Activated CD4-positive, alpha-beta memory T cell treated with anti-CD3 and anti-CD28 coated beads for 36 hours (primary cell): ENCODE measurements at places on chromosomes 12 and 14.

GRCh38 chr12:124194264-124194892 is 100.5 kb upstream of the RFLNA start:
- no peak for DNase-seq

DNA sequence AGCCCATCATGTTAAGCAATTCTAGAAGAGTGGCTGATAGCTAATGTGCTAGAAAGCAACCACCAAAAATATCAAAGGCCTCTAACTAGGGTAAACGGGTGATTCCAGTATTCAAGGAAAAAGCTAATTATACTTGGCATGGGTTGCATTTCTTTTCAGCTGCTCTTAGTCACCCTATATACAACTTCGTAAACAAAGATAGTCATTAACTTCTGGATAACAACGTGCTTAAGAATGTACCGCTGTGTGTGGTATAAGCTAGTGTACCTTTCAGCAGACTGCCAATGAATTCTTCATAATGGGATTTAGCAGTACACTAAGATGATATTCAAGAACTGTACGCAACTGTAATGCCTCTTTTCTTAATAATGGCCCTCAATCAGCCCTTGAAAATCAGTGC is 42.2 kb upstream of the SLC6A13 start:
- no peak for DNase-seq

DNA sequence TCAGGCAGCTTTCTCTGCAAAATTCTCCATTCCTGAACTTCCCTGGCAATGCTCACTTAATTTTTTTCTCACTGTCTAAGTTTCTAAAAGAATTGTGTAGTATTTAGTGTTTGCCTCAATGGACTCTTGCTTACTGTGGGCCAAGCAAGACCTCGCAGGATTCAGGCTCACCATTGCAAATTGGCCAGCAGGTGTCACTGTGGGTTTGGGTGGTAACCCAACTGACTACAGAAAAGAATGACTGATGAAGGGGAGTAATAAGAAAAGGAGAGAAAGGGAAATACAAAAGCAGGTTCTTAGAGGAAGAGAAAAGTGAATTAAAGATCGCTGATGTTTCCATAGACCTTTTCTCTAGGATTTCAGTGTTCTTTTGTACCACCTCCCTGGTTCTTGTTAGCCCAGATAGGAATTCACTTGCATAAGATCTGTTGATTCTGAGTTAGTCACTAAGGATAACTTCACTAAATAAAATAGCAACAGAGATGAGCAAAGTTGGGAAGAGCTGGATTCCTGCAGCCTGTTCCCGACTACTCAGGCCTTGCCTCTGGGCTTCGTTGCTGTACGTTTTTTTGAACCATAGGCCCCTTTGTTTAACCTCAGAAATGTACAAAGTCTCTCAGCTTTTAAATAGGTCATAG is 386.5 kb upstream of the DDHD1 start:
- DNase-seq, result peak; percentile 67

- DNase-seq, result no peak
Observed at GRCh38 chr14:92945959-92946846, 23.3 kb downstream of the CHGA start.

GRCh38 chr12:214003-214741 is at the start of gene SLC6A12:
Gene SLC6A12, minus strand, starts transcription at chr12:214157. Its CDS starts 4,171 bp downstream, at chr12:209986.
- DNase-seq, result no peak

DNA sequence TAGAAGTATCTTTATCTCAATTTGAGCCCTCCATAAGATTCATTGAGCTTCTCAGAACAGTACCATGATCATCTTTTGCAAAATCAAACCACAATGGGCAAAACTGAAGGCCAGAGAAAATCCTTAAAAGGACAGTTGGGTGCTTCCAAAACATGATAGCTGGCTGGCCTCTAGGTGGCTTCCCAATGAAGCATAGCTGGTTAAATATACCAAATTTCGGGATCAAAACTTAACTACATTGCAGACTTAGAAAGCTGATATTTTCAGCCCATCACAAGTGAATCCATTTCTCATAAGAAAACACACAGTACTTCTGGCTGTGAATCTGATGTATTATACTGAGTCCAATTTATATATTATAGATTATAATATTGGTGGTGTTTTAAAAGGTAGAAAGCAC is 15.3 kb upstream of the PIK3C2G start:
- DNase-seq, result no peak

- DNase-seq, result peak; percentile 68
Observed at GRCh38 chr12:12560587-12561370, 1.9 kb downstream of the DUSP16 start.

DNA sequence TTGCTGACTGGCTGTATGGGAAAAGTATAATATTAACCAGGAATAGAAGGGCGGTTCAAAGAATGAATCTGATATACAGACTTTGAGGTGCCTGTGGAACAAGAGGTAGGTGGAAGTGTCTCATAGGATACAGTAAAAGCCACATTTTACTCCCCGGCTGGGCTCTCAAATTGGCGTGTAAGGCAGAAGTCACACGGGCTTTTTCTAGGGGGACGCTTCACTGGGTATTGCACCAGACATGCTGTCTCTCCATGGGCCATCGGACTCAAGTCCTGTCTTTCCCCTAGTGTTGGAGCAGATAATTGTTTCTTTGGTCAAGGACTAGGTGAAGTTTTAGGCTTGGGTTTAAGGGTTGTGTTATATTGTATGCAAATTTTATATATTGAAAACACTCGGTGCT is 9.1 kb downstream of the TMCC3 start:
- DNase-seq, result no peak
